ENCODE measurements at places on chromosomes 4 and X.

- no peak for DNase-seq
Measured at GRCh38 chr4:74189331-74190043, 31.6 kb downstream of the MTHFD2L start.

DNA sequence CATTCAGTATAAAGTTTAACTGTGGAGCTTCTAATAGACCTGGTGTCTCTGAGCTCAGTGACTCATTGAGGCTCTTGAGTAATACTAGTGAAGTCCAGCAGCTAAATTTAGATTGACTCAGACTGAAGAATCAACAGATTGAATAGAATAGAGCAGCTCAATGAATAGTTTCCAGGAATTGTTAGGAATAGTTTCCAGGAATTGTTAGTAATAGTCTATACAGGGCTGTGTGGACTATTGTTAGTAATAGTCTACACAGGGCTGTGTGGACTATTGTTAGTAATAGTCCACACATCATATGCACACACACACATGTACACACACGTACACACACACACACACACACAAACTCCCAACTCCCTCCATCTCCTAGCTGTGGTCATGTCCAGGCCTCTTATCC lies 3.0 kb downstream of the GIMD1 start:
- no peak for DNase-seq

GRCh38 chrX:23879380-23880090 lies 28.2 kb downstream of the APOO start:
- no peak for DNase-seq

- DNase-seq = no peak
Measured at GRCh38 chr4:3767570-3768288, 1.5 kb downstream of the ADRA2C start.

All from sciatic nerve (tissue), 2 donors.